ENCODE measurements at places on chromosomes 12 and 14.

GRCh38 chr12:103858953-103859601 lies 18.0 kb upstream of the NT5DC3 start:
- H3K4me1 ChIP-seq = no peaks in the 10 kb centered on the region
- no peaks in the 10 kb centered on the region for H3K27me3 ChIP-seq
- no peak for DNase-seq

DNA sequence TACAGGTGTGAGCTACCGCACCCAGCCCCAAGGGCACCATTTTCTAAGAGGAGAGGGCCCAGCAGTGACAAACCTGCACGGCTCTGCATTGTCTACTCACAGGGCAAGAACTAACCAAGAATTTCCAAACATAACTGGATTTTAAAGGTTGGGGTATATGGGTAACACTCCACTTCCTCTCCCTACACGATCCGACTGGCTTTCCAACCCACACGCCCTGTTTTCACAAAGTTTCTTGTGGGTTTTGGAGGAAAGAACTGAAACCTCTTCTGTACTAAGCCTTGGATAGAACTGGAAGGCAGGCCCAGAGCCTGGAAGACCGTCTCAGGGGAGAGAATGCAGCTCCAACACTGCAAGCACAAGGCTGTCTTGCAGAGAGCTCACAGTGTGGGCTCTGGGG lies 24.9 kb downstream of the SNRNP35 start:
- no peak overlapping the region for H3K4me3 ChIP-seq
- no peaks in the 10 kb centered on the region for H3K27me3 ChIP-seq
- DNase-seq = no peak
- H3K36me3 ChIP-seq = no peaks in the 10 kb centered on the region
- H3K4me1 ChIP-seq = no peaks in the 10 kb centered on the region

DNA sequence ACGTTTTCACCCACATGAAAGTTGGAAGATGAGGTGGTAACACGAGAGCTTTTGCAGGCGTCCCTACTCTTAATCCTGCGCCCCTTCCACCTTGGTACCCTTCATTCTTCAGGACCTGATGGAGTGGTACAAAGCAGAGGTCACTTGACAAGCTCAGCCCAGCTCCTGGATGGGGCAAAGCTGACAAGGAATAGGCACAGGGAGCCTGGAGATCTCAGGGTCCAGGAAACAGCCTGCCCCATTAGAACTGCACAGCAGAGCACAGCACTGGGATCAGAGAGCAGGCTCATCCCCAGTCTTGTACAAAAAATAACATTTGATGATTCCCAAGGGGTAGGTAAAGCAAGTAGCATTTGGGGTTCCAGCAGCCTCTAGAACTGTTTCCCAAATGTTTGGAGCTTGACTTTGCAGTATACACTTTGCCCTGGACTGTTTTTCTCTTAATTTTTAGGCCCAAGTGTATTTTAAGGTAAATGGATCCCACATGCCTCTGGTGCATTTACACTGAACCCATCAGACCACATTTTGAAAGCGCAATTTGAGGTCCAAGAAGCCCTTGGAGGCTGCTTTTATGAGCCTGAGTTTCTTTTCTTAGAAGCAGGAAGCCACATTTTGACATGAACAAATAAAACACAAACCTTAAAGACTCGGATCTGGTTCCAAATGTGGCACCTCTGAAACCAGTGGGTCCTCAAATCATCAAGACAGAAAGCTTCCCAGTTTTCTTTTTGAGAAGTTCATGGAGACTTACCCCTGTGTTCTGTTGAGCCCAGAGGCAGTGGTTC lies 633 bp downstream of the TC2N start:
- no peaks in the 10 kb centered on the region for H3K4me1 ChIP-seq
- DNase-seq = no peak
- no peak overlapping the region for H3K27ac ChIP-seq
- no peaks in the 10 kb centered on the region for H3K36me3 ChIP-seq
- no peaks in the 10 kb centered on the region for H3K27me3 ChIP-seq

DNA sequence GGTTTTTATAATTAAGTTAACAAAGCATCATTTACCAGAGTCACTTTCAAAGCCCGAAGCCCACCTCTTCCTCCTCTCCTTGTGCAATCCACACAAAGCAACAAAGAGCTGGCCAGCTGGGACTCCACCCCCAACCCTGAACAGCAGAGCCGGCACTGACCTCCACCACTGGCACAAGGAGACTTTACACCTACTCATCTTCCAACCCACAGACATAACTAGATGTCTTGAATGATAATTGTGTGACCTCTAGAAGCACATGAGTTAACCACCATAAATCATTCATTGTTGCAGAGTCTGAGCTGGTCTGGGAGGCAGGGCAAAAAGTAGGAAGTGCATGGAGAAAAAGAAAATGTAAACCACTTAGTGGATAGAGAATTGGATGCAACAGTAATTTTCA lies 72.2 kb downstream of the ST8SIA1 start:
- H3K36me3 ChIP-seq = no peaks in the 10 kb centered on the region
- no peak overlapping the region for H3K4me3 ChIP-seq
- H3K27me3 ChIP-seq = no peaks in the 10 kb centered on the region
- no peak for DNase-seq
- H3K27ac ChIP-seq = no peak overlapping the region

GRCh38 chr14:98984719-98985041 lies 287.3 kb downstream of the BCL11B start:
- no peaks in the 10 kb centered on the region for H3K36me3 ChIP-seq
- no peak overlapping the region for H3K27ac ChIP-seq
- DNase-seq = no peak
- H3K27me3 ChIP-seq = no peaks in the 10 kb centered on the region
- H3K4me1 ChIP-seq = no peaks in the 10 kb centered on the region

DNA sequence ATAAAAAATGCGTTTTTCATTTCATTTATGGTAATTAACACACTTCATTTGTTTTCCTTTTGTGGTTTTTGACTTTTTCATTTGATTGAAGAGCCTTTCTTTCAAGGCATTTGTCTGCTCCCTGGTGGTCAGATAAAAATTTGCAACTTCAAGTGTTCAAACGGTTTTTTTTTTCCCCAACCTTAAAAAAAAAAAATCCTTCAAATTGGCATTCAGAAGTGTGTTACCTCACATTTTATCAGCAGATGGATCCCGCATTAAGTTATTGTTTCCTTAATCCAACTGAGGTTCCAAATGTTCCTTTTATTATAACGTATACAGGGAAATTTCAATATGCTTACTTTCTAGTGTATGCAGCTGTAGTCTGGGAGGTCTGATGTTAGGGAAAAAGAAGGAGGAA lies 47.2 kb downstream of the MYF5 start:
- no peaks in the 10 kb centered on the region for H3K27me3 ChIP-seq
- H3K27ac ChIP-seq = no peak overlapping the region
- no peaks in the 10 kb centered on the region for H3K36me3 ChIP-seq
- DNase-seq = no peak
- H3K4me3 ChIP-seq = no peak overlapping the region

DNA sequence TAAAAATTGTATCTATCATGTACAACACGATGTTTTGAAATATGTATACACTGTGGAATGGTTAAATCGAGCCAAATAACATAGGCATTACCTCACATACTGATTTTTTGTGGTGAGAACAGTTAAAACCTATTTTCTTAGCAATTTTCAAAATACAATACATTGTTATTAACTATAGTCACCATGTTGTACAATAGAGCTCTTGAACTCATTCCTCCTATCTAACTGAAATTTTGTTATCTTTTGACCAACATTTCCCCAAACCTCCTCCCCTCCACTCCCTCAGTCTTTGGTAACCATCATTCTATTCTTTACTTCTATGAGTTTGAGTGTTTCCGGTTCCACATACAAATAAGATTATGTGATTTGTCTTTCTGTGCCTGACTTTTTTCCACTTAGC lies 6.8 kb upstream of the SLC38A2 start:
- H3K27ac ChIP-seq = no peak overlapping the region
- DNase-seq = no peak
- no peaks in the 10 kb centered on the region for H3K27me3 ChIP-seq
- H3K4me1 ChIP-seq = no peaks in the 10 kb centered on the region
- no peaks in the 10 kb centered on the region for H3K36me3 ChIP-seq

- peaks cover 4% of the 10 kb centered on the region for H3K36me3 ChIP-seq
- no peak overlapping the region for H3K27ac ChIP-seq
- no peaks in the 10 kb centered on the region for H3K4me1 ChIP-seq
- DNase-seq = no peak
- H3K27me3 ChIP-seq = no peaks in the 10 kb centered on the region
These were observed 102.7 kb downstream of the LRRK2 start for GRCh38 chr12:40327535-40327934.

GRCh38 chr12:66495709-66496108 lies 183.2 kb downstream of the GRIP1 start:
- no peaks in the 10 kb centered on the region for H3K36me3 ChIP-seq
- H3K4me3 ChIP-seq = no peak overlapping the region
- no peak overlapping the region for H3K27ac ChIP-seq
- no peaks in the 10 kb centered on the region for H3K4me1 ChIP-seq

- H3K27me3 ChIP-seq = no peaks in the 10 kb centered on the region
- no peaks in the 10 kb centered on the region for H3K36me3 ChIP-seq
- no peaks in the 10 kb centered on the region for H3K4me1 ChIP-seq
- no peak overlapping the region for H3K27ac ChIP-seq
These were observed 37.0 kb upstream of the MED13L start for GRCh38 chr12:116314477-116314876.

DNA sequence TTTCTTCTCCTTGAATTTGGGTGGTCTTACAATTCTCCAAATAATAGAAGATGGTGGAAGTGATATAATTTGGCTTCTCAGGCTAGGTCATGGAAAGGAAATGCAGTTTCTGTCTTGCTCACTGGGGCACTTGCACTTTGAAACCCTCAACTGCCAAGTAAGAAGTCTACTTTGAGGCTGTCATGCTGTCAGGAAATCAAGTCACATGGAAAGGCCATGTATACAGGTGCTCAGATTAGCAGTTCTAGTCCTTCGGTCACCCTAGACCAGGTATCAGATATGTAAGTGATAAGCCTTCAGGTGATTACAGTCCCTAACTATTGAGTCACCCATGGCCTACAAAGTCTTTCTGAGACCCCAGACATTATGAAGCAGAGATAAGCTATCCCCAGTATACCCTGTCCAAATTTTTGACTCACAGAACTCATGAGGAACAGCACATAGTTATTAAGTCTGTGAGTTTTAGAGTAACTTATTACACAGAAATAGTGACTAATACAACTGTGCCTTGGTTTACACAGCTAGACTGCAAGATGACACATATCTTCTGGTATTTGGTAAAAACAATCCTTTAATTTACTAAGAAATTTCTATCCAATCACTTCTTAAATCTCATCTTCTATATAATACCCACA lies 26.3 kb upstream of the BBS10 start:
- no peak overlapping the region for H3K27ac ChIP-seq
- no peaks in the 10 kb centered on the region for H3K36me3 ChIP-seq
- DNase-seq = no peak
- no peak overlapping the region for H3K4me3 ChIP-seq
- H3K4me1 ChIP-seq = no peaks in the 10 kb centered on the region

DNA sequence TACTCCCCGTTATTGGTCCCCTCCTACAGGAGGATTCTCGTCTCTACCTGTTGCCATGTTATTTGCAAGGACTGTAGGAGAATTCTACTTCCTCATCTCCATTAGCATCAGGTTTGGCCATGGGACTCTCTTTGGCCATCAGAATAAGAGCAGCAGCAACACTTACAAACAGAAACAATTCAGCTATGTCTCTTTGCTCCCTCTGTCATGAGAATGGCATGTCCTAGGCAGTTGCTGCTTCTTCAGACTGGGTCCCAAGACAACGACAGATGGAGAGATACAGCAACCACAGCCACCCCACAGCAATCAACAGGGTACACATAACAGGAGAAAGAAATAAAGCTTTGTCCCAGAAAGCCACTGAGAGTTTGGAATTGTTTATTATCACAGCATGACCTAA lies 19.7 kb downstream of the SLC41A2 start:
- H3K4me3 ChIP-seq = no peak overlapping the region
- no peak overlapping the region for H3K27ac ChIP-seq
